Prostate gland (tissue), 2 donors: ENCODE measurements at places on chromosomes 11 and 22. TPM values are rescaled to one million over a fixed set of nuclear protein-coding genes. Genes with fewer than 3 reads are reported as not detected.
A peak's percentile ranks its signal among the peaks of the same experiment; 100 is the strongest.

DNA sequence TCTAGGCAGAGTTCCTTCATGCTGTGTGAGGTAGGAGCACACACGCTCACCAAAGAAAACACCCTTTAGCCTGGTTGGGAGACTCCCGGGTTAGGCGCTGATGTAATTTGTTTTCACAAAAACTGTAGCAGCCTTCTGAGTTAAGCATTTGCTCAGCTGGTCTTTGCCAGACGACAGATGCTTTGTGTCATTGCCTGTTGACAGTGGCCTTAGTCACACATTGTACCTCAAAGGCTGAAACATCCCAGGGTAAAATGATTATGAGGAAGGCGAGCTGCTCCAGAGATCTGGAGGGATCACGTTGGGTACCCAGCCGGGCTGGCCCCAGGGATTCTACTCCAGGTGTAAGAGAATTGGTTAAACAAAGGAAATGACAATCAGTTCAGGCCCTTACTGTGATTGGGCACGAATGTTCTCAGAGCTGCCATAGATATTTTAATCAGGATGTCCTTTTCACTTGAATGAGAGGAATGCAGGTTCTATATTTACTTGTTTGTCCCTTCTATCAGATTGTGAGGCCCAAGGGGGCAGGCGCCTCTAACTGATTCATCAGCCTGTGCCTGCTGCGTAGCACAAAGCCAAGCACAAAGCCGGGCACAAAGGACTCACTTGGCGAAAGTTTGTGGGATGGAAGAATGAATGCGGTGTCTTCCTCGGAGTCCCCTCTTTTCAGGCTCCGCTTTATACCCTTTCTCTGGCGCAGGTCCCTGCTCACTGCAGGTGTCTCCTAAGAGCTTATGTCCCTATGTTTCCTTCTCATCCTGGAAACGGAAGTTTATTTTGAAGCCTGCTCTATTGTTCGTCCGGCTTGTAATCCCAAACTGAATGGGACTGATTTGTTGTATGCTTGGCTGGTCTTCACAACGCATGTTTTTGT, 47.1 kb downstream of the ADM start:
- H3K36me3 ChIP-seq, result no peaks in the 10 kb centered on the region
- DNase-seq, result no peak
- H3K4me3 ChIP-seq, result no peak overlapping the region
- H3K4me1 ChIP-seq, result no peaks in the 10 kb centered on the region
- peak overlapping the region; percentile 5 for H3K27ac ChIP-seq

- H3K4me3 ChIP-seq, result no peak overlapping the region
- DNase-seq, result no peak
- H3K27ac ChIP-seq, result no peak overlapping the region
- H3K27me3 ChIP-seq, result no peaks in the 10 kb centered on the region
Measured at GRCh38 chr11:44133335-44133946, 38.0 kb downstream of the EXT2 start.

GRCh38 chr11:46565232-46565840, 28.5 kb downstream of the AMBRA1 start:
- H3K4me3 ChIP-seq, result no peak overlapping the region
- H3K27me3 ChIP-seq, result no peaks in the 10 kb centered on the region
- H3K27ac ChIP-seq, result no peak overlapping the region
- no peaks in the 10 kb centered on the region for H3K36me3 ChIP-seq
- H3K4me1 ChIP-seq, result no peaks in the 10 kb centered on the region

DNA sequence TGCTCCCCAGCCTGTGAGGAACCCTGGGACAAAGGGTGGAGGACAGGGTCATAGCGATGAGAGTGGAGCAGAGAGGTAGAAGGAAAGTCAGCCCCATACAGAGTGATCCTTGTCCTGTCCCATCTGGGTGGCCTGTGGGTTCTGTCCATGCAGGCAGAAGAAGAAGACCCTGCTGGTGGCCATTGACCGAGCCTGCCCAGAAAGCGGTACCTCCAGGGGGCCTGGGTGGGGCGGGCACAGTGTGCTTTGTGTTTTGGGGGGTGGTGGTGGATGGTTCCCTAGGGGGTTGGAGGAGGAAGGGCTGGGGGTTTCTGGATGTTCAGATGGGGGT, 7.9 kb downstream of the SIDT2 start:
- peaks cover 27% of the 10 kb centered on the region for H3K36me3 ChIP-seq
- H3K4me3 ChIP-seq, result no peak overlapping the region
- H3K27me3 ChIP-seq, result no peaks in the 10 kb centered on the region
- peaks cover 9% of the 10 kb centered on the region for H3K4me1 ChIP-seq
- DNase-seq, result no peak
- H3K27ac ChIP-seq, result no peak overlapping the region

DNA sequence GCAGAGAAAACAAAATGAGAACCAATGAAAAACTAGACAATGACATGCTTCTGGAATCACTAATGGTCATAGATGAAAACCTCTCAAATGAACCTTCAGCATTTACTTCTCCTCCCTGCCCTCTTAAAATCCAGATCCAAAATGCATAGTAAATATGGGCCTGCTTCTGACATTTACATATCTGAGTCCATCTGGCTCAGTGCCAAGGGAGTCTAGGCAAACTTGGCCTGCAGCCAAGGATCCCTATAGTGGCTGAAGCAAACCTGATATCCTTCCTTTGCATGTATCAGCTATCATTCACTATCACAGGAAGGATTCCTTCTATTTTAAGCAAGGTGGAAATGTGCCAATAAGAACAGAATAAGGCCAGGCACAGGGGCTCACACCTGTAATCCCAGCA, 104.8 kb downstream of the C11orf58 start:
- H3K4me1 ChIP-seq, result no peaks in the 10 kb centered on the region
- H3K27me3 ChIP-seq, result no peaks in the 10 kb centered on the region
- DNase-seq, result peak; percentile 23
- no peak overlapping the region for H3K4me3 ChIP-seq
- no peak overlapping the region for H3K27ac ChIP-seq
- no peaks in the 10 kb centered on the region for H3K36me3 ChIP-seq

GRCh38 chr22:40418366-40419201, 48.2 kb downstream of the SGSM3 start:
- peaks cover 19% of the 10 kb centered on the region for H3K36me3 ChIP-seq
- H3K4me1 ChIP-seq, result no peaks in the 10 kb centered on the region
- DNase-seq, result no peak

- peak overlapping the region; percentile 98 for H3K27ac ChIP-seq
- H3K4me1 ChIP-seq, result no peaks in the 10 kb centered on the region
- no peak for DNase-seq
- no peaks in the 10 kb centered on the region for H3K27me3 ChIP-seq
- peak overlapping the region; percentile 63 for H3K4me3 ChIP-seq
- peaks cover 5% of the 10 kb centered on the region for H3K36me3 ChIP-seq
Measured at GRCh38 chr11:3796801-3797328, 489 bp downstream of the NUP98 start.

DNA sequence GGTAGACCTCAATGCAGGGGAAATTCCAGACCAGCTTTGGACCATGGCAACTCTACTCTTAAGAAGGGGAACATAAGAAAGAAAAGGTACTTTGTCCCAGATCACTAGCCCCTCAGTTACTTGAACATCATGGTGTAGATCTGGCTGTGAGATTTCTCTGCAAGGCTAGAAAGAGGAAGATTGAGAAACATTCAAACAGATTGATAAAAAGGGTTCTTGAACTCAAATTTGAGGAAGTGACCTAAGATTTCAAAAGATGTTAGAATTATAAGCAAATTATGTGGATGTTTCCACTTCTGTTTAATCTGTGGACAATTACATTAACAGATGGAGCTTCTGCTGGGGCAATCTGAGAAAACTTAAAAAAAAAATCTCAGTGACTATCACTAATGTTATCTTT, 21.8 kb upstream of the UPB1 start:
- no peaks in the 10 kb centered on the region for H3K27me3 ChIP-seq
- no peak for DNase-seq
- H3K36me3 ChIP-seq, result no peaks in the 10 kb centered on the region
- H3K27ac ChIP-seq, result no peak overlapping the region

The MIEF1 gene
- total RNA-seq, result 38.6 TPM
